Left cardiac atrium (tissue), 4 donors: ENCODE measurements at places on chromosomes 13 and 19.
A peak's percentile ranks its signal among the peaks of the same experiment; 100 is the strongest.

- DNase-seq: peak; percentile 9
Observed at GRCh38 chr13:114114006-114114640, 18.3 kb downstream of the RASA3 start.

- DNase-seq: no peak
Observed at GRCh38 chr13:80033951-80034350, 307.0 kb downstream of the SPRY2 start.

DNA sequence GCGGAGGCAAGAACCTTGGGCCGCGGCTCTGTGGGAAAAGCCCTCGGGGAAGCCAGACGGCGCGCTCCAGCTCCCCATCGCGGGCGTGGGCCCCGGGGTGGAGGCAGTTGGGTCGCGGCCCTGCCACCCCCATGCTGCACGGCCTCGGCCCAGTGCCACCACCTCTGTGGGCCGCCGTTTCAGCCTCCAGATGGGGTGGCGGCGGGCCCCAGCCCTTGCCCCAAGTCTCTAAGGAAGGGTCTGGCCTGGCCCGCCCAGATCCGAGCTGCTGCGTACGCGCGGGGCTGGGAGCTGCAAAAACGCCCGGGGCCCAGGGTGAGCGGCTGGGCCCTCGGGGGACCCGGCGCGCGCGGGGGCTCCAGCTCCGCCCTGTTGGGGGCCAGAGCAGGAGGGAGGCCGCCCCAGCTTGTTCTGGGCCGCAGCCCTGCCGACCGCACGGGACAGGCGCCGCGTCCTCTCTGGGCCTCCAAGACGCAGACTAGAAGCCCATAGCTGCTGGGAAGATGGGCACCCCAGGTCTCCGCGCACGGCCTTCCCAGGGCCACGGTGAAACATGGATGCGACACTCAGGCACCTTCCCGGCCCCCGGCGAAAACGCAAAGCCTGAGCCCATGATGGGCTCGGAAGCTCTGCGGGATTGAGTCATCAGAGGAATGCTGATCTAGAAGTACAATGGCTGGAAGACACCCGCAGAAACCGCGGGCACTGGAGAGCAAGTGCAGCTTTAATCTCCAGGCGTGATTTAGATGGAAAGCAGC is 110.1 kb downstream of the KCTD15 start:
- DNase-seq: peak; percentile 35

DNA sequence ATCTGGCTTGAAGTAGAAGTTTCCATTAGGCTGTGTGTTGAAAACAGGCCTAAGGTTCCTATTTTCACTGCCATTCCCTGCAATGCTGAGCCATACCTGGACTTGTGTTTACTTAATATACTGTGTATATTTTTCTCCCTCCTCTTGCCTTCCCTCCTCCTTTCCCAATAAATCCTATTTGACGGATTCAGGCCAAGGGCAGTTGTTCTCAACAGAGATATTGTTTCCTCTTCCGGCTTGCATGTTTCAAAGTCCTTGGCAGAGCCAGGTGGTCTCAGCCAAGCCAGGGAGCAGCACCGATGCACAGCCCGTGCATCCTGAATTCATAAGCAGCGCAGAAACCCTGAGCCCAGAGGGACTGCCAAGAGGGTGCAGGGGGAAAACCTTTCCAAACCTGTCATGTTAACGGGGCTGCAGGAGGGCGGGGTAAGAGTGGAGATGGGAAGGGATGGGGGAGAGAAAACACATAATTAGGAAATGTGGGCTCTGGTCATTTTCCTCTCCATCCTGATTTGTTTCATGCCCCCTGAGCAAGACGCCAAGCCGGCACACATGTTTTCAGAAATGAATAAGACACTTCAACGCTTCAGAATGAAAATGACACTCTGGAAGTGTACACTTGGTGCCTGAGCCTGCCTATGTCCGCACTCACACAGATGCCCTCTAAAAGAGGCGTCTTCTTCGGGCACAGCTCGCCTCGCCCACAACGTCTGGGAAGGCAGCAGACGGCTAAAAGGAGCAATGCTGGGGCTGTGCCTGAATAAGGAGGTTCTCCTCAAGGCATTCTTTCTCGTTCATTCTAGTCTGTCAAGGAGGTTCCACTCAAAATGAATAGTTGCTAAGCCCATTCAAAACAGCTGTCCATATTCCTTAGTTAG is 149.3 kb upstream of the UBL3 start:
- no peak for DNase-seq
